Heart left ventricle (tissue), 16 donors: ENCODE measurements at places on chromosomes 4 and X. TPM values are rescaled to one million over a fixed set of nuclear protein-coding genes. Genes with fewer than 3 reads are reported as not detected.

- no peaks in the 10 kb centered on the region for H3K27me3 ChIP-seq
- H3K36me3 ChIP-seq = no peaks in the 10 kb centered on the region
- H3K27ac ChIP-seq = no peak overlapping the region
- no peak overlapping the region for H3K4me3 ChIP-seq
- H3K4me1 ChIP-seq = no peaks in the 10 kb centered on the region
- peak; percentile 16 for DNase-seq
Measured at GRCh38 chr4:170047771-170048354, 21.7 kb upstream of the MFAP3L start.

DNA sequence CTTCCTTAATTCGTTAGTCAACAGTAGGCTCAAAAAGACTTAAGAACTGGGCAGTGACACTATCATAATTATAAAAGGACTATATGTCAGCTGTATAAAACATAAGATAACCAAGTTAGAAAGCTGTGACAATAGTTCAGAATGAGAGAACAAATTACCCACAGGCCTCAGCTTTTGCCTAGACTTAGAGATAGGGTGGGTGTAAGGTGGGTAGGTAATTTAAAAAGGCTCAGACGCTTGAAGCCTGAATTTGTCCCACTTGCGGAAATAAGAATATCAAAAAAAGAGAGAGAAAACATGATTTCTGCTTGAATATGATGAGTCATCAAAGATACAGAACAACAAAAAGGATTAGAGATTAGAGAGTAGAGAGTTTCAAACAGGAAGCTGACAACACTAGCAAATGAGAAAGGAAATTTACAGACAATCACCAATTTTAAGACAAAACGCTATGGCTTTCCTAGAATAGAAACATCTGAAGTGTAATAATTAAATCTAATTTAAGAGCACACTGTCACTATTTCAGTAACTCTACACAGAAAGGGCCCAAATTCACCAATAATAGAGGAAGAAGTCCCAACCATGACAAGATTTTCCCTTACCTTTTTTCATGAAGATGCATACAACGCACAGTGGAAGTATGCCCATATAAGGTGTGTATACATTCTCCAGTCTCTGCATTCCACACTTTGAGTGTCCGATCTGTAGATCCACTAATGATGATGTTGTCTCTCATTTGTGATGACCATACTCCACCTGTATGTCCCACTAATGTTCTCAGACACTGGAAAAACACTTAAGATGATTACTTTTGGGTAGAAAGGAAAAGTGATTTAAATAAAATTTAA is 208.1 kb downstream of the FBXW7 start:
- peaks cover 6% of the 10 kb centered on the region for H3K4me1 ChIP-seq
- H3K36me3 ChIP-seq = peaks cover 73% of the 10 kb centered on the region
- H3K27ac ChIP-seq = no peak overlapping the region
- no peaks in the 10 kb centered on the region for H3K27me3 ChIP-seq
- no peak for DNase-seq

DNA sequence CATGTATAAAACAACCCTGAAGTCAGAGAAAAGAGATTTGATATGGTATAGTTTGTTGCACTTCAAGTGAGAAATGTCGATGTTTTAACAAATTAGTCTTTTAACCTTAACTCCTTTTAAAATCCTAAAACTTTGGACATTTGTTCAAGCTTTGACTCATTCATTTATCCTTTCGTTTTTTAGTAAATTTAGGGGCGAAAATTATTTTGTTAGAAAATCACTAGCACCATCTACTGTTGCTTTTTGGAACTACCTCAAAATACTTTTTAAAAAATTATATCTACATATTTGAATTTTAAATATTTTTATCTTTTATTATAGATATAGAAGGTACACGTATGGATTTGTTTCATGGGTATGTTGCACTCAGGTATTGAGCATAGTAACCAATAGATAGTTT is 165.1 kb upstream of the POF1B start:
- H3K27ac ChIP-seq = no peak overlapping the region
- H3K27me3 ChIP-seq = no peaks in the 10 kb centered on the region
- H3K4me1 ChIP-seq = no peaks in the 10 kb centered on the region
- no peak overlapping the region for H3K4me3 ChIP-seq

GRCh38 chrX:95907081-95907480 is 777.6 kb upstream of the DIAPH2 start:
- no peaks in the 10 kb centered on the region for H3K36me3 ChIP-seq
- no peaks in the 10 kb centered on the region for H3K4me1 ChIP-seq
- no peak overlapping the region for H3K27ac ChIP-seq
- DNase-seq = no peak
- H3K27me3 ChIP-seq = no peaks in the 10 kb centered on the region
- no peak overlapping the region for H3K4me3 ChIP-seq

DNA sequence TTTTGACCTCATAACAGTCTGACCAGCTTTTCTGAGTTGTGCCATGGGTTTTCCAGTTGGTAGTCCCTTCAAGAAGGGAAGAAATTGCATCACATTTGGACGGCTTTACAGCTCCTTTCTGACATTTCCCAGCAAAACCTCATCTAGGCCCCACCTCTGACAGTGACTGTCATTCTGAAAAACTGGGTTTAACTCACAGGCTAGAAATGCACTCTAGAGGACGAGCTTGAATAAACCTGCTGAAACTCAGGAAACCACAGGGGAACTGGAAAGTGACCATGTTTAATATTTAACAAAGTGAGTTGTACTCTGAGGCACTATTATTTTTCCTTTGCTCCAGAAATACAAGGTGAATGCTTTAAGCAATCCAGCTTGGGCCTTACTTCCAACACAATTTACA is 434.3 kb upstream of the RASGEF1B start:
- peaks cover 4% of the 10 kb centered on the region for H3K27me3 ChIP-seq
- H3K4me1 ChIP-seq = no peaks in the 10 kb centered on the region
- no peaks in the 10 kb centered on the region for H3K36me3 ChIP-seq
- H3K27ac ChIP-seq = no peak overlapping the region

DNA sequence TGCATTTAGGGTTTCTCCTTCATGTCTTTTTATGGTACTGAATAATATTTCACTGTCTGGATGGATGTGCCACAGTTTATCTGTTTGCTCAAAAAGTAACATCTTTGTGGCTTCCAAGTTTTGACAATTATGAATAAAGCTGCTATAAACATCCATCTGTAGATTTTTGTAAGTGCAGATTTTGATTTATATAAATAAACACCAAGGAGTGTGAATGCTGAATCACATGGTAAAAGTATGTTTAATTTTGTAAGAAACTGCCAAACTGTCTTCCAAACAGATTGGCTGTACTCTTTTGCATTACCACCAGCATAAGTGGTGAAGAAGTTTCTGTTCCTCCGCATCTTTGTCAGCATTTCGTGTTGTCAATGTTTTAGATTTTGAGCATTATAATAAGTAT is 158.7 kb upstream of the GIMD1 start:
- H3K4me3 ChIP-seq = no peak overlapping the region
- H3K4me1 ChIP-seq = no peaks in the 10 kb centered on the region
- no peak overlapping the region for H3K27ac ChIP-seq

- H3K4me1 ChIP-seq = no peaks in the 10 kb centered on the region
- no peaks in the 10 kb centered on the region for H3K36me3 ChIP-seq
- H3K27ac ChIP-seq = no peak overlapping the region
- H3K27me3 ChIP-seq = no peaks in the 10 kb centered on the region
- DNase-seq = no peak
Measured at GRCh38 chrX:75603833-75604232, 81.0 kb upstream of the ZDHHC15 start.

DNA sequence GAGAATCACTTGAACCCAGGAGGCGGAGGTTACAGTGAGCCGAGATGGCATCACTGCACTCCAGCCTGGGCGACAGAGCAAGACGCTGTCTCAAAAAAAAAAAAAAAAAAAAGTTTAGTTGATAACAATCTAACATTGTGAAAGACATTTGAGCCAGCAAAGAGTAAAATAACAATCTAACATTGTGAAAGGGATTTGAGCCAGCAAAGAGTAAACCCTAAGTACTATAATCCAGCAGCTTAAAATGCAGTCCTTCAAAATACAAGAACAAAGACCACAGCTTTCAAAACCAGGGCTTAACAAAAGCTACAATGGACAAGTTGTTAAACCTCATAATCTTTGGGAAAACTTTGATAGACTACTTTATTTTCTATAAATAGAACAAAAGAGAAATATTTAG is 16.9 kb downstream of the MFAP3L start:
- no peaks in the 10 kb centered on the region for H3K36me3 ChIP-seq
- H3K27ac ChIP-seq = no peak overlapping the region
- DNase-seq = no peak
- no peaks in the 10 kb centered on the region for H3K27me3 ChIP-seq
- H3K4me3 ChIP-seq = no peak overlapping the region

- no peak overlapping the region for H3K4me3 ChIP-seq
- no peak overlapping the region for H3K27ac ChIP-seq
- H3K36me3 ChIP-seq = no peaks in the 10 kb centered on the region
- no peaks in the 10 kb centered on the region for H3K27me3 ChIP-seq
- no peak for DNase-seq
Measured at GRCh38 chr4:41331224-41331623, 74.5 kb downstream of the UCHL1 start.

GRCh38 chr4:183337833-183338232 is 15.6 kb upstream of the CLDN24 start:
- H3K27ac ChIP-seq = no peak overlapping the region
- no peaks in the 10 kb centered on the region for H3K36me3 ChIP-seq
- no peak overlapping the region for H3K4me3 ChIP-seq
- H3K27me3 ChIP-seq = peaks cover 6% of the 10 kb centered on the region

GRCh38 chrX:30060718-30061117 is 154.6 kb upstream of the MAGEB2 start:
- DNase-seq = no peak
- H3K4me3 ChIP-seq = no peak overlapping the region
- no peaks in the 10 kb centered on the region for H3K4me1 ChIP-seq
- no peaks in the 10 kb centered on the region for H3K27me3 ChIP-seq
- H3K27ac ChIP-seq = no peak overlapping the region

DNA sequence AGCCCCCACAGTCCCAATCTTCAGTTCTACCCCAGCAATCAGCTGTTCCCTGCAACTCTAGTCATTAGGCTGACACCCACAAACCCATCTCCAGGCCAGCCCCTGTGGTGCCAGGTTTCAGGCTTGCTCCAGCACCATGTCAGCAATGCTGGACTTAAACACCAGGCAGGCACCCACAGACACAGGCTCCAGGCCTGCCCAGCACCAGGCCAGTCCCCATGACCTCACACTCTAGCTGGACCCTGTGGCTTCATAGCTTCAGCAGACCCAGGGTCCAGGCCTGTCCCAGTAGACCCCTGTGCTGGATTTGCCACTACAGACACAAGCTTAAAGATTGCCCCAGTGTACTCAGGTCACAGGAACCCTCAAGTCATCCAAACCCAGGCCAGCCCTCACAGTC is 300.3 kb downstream of the CHIC1 start:
- H3K27me3 ChIP-seq = no peaks in the 10 kb centered on the region
- H3K4me1 ChIP-seq = no peaks in the 10 kb centered on the region
- no peak overlapping the region for H3K4me3 ChIP-seq

DNA sequence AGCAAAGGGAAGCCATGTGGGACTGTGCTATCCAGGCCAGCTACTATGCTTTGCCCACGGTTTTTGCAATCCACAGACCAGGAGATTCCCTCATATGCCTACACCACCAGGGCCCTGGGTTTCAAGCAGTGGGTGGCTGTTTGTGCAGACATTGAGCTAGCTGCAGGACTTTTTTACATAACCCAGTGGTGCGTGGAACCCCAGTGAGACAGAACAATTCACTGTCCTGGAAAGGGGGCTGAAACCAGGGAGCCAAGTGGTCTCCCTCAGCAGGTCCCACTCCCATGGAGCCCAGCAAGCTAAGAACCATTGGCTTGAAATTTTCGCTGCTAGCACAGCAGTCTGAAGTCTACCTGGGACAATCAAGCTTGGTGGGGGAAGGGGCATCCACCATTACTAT is 959.9 kb downstream of the FSTL5 start:
- no peak overlapping the region for H3K4me3 ChIP-seq
- H3K27me3 ChIP-seq = no peaks in the 10 kb centered on the region
- DNase-seq = no peak

GRCh38 chrX:150324035-150324728 is 38.9 kb upstream of the MAMLD1 start:
- no peak for DNase-seq
- H3K27me3 ChIP-seq = peaks cover 8% of the 10 kb centered on the region
- no peak overlapping the region for H3K27ac ChIP-seq
- H3K36me3 ChIP-seq = no peaks in the 10 kb centered on the region
- H3K4me1 ChIP-seq = no peaks in the 10 kb centered on the region

GRCh38 chr4:33494150-33494549 is 2750.2 kb downstream of the ARAP2 start:
- no peak overlapping the region for H3K27ac ChIP-seq
- no peaks in the 10 kb centered on the region for H3K27me3 ChIP-seq
- no peak overlapping the region for H3K4me3 ChIP-seq
- DNase-seq = no peak
- no peaks in the 10 kb centered on the region for H3K36me3 ChIP-seq

GRCh38 chr4:183397741-183398297 is 46.6 kb upstream of the CDKN2AIP start:
- H3K27me3 ChIP-seq = no peaks in the 10 kb centered on the region
- peak overlapping the region; percentile 58 for H3K4me3 ChIP-seq
- no peak for DNase-seq
- H3K27ac ChIP-seq = no peak overlapping the region
- H3K4me1 ChIP-seq = peaks cover 9% of the 10 kb centered on the region

- H3K36me3 ChIP-seq = no peaks in the 10 kb centered on the region
- H3K4me3 ChIP-seq = no peak overlapping the region
- no peak for DNase-seq
- H3K27ac ChIP-seq = no peak overlapping the region
- no peaks in the 10 kb centered on the region for H3K27me3 ChIP-seq
Measured at GRCh38 chrX:24567169-24567568, 80.0 kb downstream of the PCYT1B start.

DNA sequence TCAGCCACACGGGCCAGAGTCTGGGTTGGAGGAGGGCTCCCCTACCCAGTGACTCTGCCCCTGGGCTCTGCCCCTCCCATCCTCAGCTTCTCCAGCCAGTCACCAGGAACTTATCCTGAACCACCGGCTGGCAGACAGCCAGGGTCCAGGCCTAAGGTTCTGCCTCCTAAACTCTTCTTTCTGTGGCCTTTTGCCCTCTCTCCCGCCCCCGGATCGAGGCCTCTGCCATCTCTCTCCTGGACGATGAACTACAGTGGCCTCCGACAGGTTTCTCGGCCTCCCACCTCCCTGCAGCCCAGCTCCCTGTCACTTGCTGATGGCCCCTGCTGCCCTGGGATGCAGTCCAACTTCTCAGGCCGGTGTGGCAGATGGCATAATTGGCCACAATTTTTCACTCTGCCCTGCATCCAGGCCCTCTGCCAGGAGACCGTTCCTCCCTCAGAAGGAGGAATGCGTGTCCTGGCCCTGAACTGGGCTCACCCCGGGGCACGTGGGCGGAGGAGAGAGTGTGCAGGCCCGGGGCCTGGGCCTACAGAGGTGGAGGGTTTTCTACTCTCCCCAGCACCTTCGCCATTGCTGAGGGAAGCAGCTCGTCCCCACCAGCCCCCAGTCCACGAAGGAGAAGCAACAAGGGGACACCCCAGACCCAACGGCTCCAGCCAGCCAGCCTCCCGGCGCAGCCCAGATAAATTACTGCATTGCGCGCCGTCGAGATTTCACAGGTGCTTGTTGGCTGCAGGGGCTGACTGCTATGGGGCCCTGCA is 81.9 kb upstream of the LRPAP1 start:
- DNase-seq = no peak
- no peaks in the 10 kb centered on the region for H3K36me3 ChIP-seq
- H3K27me3 ChIP-seq = no peaks in the 10 kb centered on the region
- H3K4me3 ChIP-seq = no peak overlapping the region

- peaks cover 17% of the 10 kb centered on the region for H3K36me3 ChIP-seq
- H3K4me3 ChIP-seq = no peak overlapping the region
- no peak for DNase-seq
- no peak overlapping the region for H3K27ac ChIP-seq
- peaks cover 12% of the 10 kb centered on the region for H3K4me1 ChIP-seq
Measured at GRCh38 chr4:89249716-89250361, 57.8 kb downstream of the GPRIN3 start.

Gene CD99
- 368 TPM for total RNA-seq

Gene HSFX2
- total RNA-seq = 0.24 TPM

Gene BEND2
- not detected for total RNA-seq

Gene ATP1B4
- total RNA-seq = 0.09 TPM

Gene METTL14
- 27.5 TPM for total RNA-seq

Gene PNMA6A
- 1.4 TPM for total RNA-seq

Gene CDX4
- total RNA-seq = not detected
